BJ (cell line): ENCODE measurements at places on chromosomes 2 and 18.

GRCh38 chr18:6983366-6983765, 134.2 kb downstream of the LAMA1 start:
- no peak for DNase-seq

DNA sequence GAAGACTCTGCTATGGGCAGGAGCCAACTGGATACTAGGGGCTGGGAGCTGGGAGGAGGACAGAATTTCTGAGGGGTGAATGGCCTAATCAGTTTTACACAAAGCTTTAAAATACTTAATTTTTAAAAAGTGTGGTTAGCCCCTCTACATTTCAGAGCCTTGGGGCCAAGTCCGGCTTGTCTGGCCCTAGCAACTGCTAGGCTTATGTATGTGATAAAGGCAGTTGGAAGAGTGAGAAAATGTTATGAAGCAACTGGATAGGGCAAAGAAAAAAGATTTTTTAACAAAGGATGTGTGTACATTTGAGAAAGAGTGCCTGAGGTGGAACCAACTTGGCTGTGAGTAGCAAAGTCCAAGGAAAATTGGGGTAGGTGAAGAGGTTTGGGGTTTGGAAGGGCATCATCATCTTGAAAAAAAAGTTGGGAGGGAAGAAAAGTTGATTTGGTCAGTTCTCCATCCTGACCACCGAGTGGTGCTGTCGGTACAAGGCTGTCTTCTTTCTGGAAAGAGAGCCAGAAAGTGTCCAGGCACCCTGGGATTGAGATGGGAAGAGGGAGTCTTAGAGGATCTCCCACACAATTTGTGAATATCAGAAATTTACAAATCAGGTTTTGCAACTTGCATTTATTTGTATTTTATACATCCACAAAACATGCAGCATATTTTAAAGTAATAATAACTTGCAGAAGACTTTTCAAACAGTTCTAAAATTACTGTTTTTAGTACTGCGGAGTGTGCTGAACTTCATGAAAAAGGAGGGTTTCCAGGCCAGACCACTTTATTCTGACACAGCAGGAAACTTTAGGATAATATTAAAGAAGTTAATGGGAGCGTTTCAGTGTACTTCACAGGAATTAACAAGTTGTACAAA, 10.5 kb upstream of the CDK15 start:
- no peak for DNase-seq

DNA sequence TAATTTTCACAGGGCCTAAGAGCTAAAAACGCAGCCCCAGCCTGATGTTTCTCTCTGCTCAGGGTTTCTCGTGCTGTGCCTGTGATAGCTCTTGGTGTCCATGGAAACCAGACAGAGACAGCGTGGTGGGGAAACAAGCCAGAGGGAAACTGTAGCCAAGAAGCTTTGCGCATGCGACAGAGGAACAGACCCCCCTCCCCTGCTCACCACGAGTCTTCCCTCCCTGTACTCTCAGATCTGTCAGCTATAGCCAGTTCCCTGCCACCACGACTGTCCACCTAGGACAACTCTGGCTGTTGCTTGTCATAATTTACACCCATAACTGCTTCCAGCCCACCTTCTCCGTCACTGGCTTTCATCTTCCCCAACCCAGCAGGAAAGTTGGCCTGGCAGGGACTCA, 13.2 kb upstream of the DNAJC27 start:
- DNase-seq, result no peak

DNA sequence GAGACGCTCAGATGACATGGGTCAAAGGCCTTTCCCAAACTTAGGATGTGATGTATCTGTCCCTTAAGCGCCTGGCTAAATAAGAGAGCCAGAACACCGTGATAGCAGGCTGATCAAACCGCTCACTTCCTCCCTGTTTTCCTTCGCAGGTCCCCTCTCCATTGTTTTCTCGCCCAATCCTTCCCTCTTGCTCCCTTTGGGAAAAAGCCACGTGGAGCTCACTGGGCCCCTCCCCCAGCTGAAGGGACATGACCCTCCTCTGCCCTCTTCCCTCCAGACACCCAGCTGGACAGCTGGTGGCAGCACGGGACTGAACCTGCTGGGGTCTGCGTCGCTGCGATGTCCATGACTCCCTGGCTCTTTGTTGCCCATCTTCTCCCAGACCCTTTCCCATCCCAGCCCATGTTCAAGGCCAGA, 201.7 kb downstream of the TNS1 start:
- DNase-seq, result no peak

DNA sequence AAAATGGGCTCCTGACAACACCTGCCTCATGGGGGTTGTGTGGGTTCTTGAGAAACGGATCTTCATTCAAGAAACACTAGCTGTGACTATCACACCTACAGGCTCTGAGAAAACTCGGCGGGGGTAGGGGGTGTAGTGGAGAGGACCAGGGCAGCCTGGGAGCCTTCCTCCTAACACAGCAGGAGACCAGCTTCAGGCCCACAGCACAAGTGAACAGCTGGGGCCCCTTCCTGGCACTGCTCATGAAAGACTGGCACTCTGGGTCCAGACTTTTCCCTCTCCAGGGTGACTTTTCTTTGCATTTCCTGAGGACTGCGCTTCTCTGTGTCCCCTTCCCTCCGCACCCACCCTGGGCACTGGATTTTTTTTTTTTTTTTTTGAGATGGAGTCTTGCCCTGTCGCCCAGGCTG, 7.2 kb upstream of the SEMA4C start:
- DNase-seq, result no peak

DNA sequence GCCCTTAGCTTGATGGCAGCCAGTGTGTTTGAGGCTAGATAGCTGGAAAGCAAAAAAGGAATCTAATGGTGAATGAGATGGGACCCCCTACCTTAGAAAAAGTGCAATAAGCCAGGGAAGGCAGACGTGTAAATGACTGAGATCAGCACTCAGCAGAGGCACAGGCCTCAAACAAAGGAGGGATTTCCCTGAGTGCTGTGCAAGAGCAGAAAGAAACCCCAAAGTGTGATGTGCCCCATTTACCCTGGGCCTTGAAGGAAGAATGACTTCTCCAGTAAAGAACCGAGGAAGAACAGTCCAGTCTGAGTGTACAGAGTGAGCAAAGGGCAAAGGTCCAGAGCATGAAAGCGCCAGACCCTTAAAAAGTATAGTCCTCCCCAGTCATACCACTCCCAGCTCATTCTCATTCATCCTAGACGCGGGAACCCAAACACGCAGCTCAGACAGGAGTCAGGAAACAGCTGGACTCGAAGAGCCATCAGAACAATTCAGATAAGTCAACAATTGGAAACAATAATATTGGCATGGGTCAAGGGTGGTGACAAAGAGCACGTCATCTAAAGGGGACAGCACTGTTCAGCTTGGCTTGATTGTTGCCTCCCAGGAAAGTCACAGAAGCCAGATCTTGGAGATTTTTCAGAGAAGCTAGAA, 121.7 kb downstream of the INO80D start:
- no peak for DNase-seq

GRCh38 chr2:235977445-235977844, 190.7 kb downstream of the GBX2 start:
- no peak for DNase-seq

GRCh38 chr2:7288484-7288883, 371.3 kb downstream of the RNF144A start:
- DNase-seq, result no peak

- no peak for DNase-seq
These were observed 80.9 kb downstream of the CERS6 start for GRCh38 chr2:168536925-168537466.

DNA sequence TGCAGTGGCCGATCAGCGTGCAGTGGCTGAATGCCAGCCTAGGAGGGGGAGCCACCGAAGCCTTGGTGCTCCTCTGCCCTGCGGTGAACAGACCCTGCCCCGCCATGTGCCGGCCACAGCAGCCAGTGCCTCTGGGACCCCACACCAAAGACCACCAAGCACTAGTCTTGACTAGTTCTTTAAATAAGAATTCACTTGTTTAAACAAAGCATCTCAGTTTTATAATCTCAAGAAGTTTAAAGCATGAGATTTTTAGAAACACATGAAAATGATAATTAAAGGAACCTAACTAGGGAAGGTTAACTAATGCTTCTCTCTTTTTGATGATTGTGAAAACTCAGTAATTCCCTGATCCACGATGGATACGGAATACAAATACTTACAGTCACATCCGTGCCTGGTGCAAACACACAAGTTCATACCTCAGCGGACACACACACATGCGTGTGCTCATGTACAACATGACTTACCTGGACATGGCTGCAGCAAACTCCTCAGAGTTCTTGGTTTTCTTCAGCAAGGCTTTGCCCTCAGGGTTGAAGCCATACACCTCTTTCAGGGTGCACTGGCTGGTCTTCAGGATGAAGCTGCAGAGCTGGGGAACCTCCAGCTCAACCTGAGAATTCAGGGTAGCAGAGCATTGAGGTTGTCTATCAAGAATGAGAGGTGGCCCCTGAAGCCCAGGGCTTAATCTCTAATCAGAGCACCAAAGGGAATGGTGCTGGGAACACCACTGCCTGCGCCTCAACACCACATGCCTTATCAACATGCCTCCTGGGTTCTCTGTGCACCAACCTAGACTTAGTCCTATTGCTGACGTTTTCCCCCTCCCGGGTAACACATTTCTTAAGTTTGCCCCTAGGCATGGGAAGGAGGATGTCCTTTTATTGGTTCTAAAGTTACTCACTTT, 3.1 kb downstream of the APOB start:
- no peak for DNase-seq

DNA sequence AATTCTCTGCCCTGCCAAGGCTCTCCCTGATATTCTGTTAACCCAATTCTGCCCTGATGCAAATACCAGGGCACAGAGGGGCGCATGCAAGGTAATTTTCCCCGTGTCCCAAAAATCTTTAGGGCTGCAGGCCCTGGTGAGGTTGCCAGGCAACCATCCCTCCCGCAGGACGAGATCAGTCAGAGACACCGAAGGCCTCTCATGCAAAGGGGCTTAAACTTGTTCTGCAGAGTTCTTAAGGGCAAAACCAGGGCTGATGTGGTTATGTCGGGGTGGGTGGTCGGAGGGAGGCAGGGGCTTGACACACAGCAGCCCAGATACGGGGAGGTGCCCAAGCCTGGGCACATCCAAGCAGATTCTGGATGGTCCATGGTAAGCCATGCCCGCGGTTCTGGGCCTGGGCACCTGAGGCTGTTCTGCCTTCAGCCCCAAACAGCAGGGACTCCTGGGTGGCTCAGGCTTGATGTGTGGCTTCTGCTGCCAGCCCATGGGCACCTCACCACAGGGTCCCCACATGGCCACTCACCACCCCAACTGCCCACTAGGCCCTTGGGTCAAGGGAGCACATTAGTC, 27.2 kb downstream of the STEAP3 start:
- DNase-seq, result no peak

DNA sequence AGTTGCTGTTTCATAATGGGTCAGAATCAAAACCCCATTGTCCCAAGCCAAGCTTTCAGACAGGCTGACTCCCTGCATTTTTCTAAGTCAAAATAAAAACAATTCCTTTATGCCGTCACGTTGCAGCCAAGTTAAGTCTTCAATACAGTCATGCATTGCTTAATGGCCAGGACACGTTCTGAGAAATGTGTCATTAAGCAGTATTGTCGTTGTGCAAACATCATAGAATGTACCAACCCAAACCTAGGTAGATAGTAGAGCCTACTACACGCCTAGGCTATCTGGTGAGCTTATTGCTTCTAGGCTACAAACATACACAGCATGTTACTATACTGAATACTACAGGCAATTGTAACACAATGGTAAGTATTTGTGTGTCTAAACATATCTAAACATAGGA, 160.4 kb upstream of the FOSL2 start:
- no peak for DNase-seq

DNA sequence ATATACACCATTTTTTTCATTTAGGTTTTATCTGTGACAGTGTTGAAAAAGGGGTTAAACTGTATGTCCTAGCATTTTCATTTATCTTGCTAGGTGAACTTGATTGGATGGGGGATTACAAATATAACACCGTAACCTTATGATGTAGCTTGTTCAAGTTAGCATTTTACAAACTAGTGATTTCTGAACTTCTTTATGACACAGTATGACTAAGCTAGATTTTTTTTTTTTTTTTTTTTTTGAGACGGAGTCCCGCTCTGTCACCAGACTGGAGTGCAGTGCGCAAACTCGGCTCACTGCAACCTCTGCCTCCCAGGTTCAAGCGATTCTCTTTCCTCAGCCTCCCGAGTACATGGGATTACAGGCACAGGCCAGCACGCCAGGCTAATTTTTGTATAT, 47.1 kb downstream of the KCMF1 start:
- DNase-seq, result no peak

GRCh38 chr18:35371412-35372195, 5.5 kb downstream of the ZNF396 start:
- no peak for DNase-seq

GRCh38 chr2:190572246-190572645, 37.7 kb upstream of the NEMP2 start:
- no peak for DNase-seq

- no peak for DNase-seq
These were observed 668 bp upstream of the ANKRD12 start for GRCh38 chr18:9135912-9136314.

DNA sequence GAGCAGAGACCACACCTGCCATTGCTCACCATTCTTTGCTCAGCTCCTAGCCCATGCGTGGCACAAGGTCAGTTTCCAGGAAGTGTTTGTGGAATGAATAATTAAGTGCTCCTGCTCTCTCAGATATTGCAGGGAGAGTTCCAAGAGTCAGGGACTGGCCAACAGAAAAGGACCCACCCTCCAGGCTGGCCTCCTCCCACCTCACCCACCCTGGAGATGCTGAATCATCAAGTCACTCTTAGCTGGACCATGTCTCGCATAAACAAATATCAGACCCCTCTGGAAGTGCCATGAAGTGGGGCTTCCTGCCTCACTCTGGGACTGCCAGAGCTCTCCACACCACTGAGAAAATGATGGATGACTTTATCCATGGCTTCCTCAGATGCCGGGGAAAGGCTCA, 256.0 kb downstream of the TNS1 start:
- no peak for DNase-seq

- DNase-seq, result no peak
These were observed 202.2 kb downstream of the CDH20 start for GRCh38 chr18:61535401-61535800.

DNA sequence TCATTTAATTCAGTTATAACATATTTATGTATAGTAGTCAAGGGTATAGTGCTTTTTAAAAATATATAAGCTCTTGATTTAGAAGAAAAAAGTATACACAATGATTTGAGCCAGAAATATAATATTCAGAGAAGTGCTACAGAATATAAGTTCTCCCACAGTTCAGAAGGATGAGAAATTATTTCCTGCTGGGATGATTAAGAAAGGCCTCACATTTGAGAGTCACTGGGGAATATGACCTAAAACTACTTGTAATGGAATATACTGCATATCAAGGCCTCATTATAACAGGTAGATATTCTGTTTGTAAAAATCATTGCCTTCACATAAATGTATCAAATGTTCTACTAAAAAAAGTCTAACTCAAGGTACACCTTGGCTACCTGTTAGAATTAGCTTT, 203.5 kb downstream of the MBD2 start:
- DNase-seq, result no peak
